ENCODE measurements at places on chromosomes 13 and 19.

DNA sequence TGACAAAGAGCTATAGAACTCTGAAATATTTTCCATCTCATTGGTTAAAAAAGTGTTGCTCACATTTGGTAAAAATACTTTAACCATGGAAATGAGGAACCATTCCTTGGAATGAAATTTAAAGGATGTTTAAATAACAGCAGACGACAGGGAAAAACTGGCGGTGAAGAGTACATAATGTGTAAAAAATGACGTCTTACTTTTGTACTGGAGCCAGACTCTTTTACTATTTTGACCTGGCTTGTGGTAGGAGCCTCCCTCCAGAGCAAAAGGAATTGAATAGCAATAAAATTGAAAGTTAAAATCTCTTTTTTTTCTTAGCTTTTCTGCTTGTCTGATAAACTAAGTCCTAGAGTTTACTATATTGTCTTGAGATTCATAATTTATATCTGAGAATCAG lies 426.2 kb upstream of the KLHL1 start:
- DNase-seq: no peak

DNA sequence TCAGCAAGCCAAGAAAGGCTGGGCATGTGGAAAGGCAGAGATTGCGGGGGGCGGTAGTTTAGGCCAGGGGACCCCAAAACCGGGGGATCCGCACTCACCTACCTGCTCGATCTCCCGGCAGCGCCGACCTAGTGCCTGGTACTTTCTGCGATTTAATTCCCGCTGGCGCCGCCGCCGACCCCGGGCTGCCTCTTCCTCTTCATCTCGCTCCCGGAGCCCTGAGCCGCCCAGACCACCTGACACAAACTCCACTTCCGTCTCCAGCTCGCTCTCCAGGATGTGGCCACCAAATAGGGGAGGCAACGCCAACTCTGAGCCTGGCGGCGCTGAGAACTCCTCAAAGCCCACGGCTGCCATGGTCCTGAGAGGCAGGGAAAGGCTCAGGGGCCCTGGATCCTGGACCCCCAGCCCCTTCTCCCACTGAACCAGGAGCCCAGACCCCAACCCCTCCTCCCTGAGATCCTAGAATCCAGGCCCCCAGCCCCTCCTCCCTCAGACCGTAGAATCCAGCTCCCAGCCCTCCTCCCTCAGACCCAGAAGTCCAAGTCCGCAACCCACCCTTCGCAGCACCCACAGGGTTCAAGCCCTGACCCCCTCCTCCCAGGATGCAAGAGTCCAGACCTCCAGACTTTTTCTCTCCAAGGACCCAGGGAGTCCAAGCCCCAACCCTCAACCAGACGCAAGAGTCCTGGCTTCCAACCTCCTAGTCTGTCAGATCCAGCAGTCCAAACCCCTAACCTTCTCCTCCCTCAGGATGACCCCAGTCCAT lies 933 bp downstream of the TFPT start:
- no peak for DNase-seq

- DNase-seq: no peak
These were observed 136.2 kb upstream of the RNF113B start for GRCh38 chr13:98313023-98313921.

DNA sequence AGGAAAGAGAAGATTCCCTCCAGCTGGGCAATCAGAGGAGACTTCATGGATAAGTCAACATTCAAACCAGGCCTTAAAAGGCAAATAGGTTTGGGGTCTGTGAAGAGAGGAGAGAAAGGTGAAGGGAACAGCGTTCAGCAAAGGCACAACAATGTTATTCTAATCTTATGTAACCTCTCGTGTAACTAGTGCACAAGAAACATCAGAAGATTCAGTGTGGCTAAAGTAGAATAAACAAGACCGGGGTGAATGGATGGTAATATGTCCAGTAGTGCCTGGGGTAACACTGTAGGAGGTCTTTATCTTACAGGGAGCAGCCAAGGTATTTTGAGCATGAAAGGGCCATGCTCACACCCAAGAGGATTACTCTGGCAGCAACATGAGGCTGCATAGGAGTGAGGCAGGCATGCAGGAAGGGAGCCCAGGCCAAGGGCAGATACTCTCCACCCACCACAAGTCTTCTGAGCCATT lies 24.1 kb downstream of the LHFPL6 start:
- DNase-seq: no peak

DNA sequence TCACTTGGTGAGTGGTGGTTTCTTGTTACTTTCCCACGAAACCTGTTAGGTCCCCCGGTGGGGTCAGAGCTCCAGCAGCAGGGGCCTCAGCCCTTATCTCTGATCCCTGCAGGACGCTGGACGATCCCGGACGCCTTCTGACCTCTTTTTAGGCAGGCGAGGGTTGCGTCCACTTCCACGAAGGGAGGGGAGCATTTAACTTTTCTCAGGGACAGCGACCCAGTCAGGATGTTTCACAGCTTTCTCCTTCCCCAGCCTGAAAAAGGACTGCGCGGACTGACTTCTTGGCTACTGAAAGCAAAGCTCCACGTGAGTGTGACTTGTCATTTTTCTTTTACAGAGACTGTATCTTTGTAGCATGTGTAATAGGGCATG lies 692 bp downstream of the ZNF234 start:
- DNase-seq: no peak

GRCh38 chr19:42134535-42135070 lies 2.4 kb upstream of the POU2F2 start:
- DNase-seq: no peak

- no peak for DNase-seq
These were observed 1.2 kb upstream of the KLF16 start for GRCh38 chr19:1864480-1865171.

DNA sequence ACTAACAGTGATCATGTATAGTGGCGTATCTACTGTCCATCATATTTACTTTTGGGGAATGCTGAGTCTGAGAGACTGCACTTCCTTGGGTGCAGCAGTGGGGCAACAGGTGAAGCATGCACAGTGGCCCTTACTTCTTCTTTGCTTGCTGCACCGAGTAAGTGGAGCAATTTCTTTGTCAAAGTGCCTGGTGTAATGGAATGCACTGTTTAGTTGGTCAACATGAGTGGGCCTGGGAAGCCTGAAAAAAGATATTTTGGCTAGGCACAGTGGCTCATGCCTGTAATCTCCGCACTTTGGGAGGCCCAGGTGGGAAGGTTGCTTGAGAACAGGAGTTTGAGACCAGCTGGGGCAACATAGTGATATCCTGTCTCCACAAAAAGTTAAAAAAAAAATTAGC lies 94.9 kb downstream of the OLFM4 start:
- no peak for DNase-seq

- DNase-seq: no peak
These were observed 358.6 kb downstream of the DCT start for GRCh38 chr13:94120878-94121277.

- no peak for DNase-seq
These were observed 29.5 kb downstream of the ENOX1 start for GRCh38 chr13:43757266-43757665.

- DNase-seq: no peak
These were observed 140.0 kb downstream of the SIPA1L3 start for GRCh38 chr19:38047049-38047438.

GRCh38 chr13:79870766-79871165 lies 389.8 kb downstream of the NDFIP2 start:
- no peak for DNase-seq

- no peak for DNase-seq
These were observed 162.2 kb downstream of the KDM4B start for GRCh38 chr19:5131031-5131505.

GRCh38 chr13:49251326-49251725 lies 3.6 kb downstream of the CDADC1 start:
- DNase-seq: no peak

DNA sequence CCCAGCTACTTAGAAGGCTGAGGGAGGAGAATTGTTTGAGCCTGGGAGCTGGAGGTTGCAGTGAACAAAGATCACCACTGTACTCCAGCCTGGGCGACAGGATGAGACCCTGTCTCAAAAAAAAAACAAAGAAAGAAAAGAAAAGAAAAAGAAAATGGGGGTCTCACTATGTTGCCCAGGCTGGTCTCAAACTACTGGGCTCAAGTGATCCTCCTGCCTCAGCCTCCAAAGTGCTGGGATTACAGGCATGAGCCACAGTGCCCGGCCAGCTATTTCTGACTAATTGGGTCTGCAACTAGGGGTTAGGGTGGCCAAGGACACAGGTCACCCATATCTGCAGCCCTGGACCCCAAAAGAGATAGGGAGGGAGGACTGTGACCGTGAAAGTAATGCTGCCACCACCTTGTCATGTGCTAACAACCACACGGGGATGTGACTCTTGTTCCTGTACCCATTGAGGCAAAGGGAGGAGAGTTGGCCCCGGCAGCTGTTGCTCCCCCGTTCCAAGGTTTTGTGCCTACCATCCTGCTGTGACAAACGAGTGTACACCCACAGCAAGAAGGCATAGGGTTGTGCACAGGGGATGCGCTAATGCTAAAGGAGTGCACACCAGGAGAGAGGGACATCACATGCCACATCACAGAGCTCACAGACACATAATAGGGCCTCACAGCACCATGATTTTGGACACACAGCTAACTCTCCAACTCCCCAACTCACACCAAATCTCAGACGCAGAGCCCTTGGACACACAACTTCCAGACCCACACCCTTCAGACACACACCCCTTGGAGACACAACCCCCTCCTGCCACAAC lies 619 bp downstream of the MEF2B start:
- no peak for DNase-seq

DNA sequence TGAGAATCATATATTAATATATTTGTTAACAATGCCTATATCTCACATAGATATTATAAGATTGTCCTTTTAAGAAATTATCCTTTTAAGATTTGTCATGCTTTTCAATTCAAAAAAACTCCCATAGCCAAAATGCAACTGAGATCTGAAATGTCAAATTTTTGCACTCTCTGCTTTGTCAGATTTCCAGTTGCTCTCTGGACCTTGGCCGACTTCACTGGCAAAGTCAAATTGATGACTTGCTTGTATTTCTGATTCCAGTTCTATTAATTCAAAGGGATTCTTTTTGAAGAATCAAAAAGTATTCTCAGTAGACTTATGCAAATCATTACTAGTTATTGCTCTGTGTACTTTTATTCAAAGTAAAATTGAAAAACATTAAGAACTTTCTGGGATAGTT lies 101.2 kb upstream of the SCEL start:
- DNase-seq: no peak

DNA sequence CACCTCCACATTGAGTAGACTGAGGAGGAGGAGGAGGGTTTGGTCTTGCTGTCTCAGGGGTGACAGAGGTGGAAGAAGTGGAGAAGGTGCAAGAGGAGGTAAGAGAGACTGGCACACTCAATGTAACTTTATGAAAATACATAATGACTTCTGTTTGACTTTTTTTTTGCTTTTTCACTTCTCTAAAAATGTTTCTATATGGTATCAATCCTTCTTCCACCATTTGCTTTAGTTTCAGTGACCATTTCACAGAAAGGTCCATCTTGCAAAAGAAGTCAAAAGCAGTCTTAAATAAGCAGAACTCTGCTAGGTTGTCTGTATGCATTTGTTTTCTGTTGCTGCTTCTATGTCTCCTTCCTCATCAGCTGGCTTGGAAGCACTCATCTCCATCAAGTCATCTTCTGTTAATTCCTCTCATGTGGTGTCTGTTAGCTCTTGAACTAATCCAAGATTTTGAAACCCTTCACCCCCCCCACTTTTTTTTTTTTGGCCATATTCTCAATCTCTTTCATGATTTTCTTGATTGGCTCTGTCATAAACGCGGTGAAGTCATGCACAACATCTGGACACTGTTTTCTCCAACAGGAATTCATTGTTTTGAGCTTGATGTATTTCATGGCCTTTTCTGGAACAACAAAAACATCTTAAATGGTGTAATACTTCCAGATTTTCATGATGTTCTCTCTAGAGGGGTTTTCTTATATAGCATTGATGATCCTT lies 80.8 kb downstream of the KL start:
- no peak for DNase-seq

- no peak for DNase-seq
These were observed 37.3 kb upstream of the CD33 start for GRCh38 chr19:51187395-51188226.

- no peak for DNase-seq
These were observed 7.0 kb downstream of the MYH14 start for GRCh38 chr19:50210425-50210824.

GRCh38 chr13:26412263-26412662 lies 145.2 kb upstream of the WASF3 start:
- no peak for DNase-seq

GRCh38 chr19:37963190-37963936 lies 56.4 kb downstream of the SIPA1L3 start:
- DNase-seq: no peak

GRCh38 chr13:110759710-110760109 lies 46.2 kb downstream of the ING1 start:
- no peak for DNase-seq

DNA sequence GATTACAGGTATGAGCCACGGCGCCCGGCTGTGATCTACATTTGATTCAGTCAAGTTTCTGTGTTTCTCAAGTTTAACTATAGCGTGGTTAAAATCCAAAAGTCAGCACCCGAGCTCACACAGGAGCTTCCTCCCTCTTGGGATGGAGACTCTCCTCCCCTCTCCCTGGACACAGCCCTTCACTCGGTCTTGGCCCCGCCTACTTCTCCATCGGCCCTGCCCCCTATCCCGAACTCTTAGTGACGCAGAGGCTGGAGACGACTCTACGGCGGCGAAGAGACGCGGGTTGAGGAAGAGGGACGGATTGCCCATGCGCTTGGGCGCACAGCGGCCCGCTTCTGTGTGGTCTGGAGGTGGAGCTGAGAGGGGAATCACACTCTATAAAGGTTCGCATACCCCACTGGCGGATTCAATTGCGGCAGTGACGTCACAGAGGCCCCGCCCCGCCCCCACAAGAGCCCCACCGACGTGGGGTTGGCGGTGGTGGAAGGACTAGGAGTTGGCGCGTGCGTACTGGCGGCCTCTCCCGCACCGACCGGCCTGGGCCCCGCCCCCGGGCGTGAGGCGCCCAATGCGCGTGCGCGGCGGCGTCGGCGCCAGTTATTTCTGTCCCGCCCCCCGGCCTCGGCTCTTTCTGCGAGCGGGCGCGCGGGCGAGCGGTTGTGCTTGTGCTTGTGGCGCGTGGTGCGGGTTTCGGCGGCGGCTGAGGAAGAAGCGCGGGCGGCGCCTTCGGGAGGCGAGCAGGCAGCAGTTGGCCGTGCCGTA lies at the start of gene TRIM28:
TRIM28 (plus strand) TSS at position 239 of the 765 bp plus-strand sequence. CDS start 694 bp downstream, outside the sequence.
- peak; percentile 99 for DNase-seq

DNA sequence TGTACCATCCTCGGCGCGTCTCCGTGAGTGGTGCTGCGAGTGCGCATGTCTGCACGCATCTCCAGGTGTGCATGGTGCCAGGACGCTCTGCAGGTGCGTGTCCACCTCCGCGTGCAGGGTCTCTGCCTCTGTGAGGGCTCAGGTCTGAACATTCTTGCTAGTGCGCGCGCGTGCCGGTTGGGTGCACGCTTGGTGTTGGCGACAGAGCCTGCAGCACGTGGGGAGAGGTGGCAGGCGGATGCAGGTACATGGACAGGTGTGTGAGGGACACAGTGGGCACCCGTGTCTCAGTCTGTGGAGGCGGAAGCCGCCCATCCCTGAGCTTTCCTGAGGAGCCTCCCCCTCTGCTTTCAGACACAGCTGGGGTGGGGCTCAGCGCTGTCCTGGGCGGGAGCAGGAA lies 4.9 kb upstream of the OR10H2 start:
- no peak for DNase-seq

Data from AG04450 (cell line).